Fibroblast of the aortic adventitia (primary cell): ENCODE measurements at places on chromosomes 12 and 14.

GRCh38 chr12:131761638-131762037 is 50.7 kb downstream of the SFSWAP start:
- no peak for DNase-seq

- DNase-seq = no peak
These were observed 881.3 kb upstream of the ATXN7L3B start for GRCh38 chr12:73656375-73656774.

GRCh38 chr14:105742531-105742848 is 216.1 kb downstream of the TMEM121 start:
- DNase-seq = no peak

- peak; percentile 88 for DNase-seq
These were observed 24.3 kb upstream of the OR6J1 start for GRCh38 chr14:22668417-22668816.

- DNase-seq = peak; percentile 36
These were observed 922 bp downstream of the PTPRR start for GRCh38 chr12:70919597-70920035.

DNA sequence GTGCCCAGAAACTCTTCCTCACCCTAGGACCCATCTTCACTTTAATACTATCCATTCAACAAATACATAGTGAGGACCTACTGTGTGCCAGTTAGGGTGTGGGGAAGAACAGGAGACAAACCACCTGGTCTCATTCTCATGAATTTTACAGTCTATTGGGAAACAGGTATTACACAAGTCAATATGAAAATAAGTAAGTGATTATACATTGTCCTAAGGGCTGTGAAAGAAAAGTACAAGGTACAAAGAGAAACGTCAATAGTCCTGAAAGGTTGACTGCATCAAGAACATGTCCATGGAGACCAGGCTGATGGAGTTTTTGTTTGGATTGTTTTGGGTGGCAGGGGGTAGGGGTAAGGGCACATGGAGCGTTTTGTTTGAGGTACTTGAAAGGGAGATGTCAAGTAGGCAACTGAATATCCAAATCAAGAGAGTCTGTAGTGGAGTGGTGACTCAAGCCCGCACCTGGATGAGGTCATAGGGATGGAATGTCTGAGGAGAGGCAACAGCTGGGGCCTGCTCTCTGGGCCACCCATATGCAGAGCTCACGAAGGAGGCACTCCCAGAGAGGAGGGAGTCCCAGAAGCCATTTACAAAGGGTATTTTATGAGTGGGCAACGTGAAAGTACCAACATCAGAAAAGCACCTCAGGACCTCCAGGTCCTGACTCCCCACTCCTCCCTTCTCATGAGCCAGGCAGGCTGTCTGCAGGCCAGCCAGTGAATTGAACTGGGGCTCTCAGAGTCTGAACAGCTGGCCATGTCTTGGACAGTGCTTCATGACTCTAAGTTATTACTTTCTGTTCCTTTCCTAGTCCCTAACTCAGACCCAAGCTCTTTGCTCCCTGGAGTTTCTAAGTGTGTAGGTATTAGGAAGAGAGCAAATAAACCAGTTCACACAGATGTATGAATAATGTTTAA is 272.0 kb downstream of the ZFP36L1 start:
- no peak for DNase-seq

GRCh38 chr12:110661337-110661972 is 27.5 kb downstream of the HVCN1 start:
- no peak for DNase-seq

DNA sequence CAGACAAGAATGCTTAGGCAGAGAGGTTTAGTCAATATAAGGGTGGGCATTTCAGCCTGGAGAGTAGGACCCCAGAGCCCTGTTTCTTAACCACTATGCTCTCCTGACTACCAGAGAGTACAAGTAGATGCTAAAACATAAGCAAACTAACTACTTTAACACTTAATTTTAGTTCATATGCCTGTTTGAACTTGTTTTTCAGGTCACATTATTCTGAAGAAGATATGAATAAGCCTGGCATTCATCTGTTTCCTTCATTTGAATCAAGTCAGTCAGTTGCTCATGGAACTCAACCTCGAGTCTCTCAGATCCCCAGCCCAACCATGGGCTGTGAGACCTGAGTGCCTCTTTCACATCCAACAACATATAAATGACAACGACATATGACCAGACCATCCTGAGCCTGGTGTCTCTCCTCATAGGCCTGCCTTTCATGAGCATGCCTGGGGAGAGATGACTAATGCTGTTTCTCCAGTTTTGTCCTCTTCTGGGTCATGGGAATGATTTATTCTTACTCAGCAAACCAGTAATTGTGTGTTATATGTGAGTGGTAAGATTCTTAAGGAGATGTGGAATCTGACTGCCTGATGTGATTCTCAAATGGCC is 251.1 kb upstream of the BTG1 start:
- DNase-seq = peak; percentile 57

GRCh38 chr14:37587131-37587803 is 7.8 kb downstream of the FOXA1 start:
- no peak for DNase-seq

DNA sequence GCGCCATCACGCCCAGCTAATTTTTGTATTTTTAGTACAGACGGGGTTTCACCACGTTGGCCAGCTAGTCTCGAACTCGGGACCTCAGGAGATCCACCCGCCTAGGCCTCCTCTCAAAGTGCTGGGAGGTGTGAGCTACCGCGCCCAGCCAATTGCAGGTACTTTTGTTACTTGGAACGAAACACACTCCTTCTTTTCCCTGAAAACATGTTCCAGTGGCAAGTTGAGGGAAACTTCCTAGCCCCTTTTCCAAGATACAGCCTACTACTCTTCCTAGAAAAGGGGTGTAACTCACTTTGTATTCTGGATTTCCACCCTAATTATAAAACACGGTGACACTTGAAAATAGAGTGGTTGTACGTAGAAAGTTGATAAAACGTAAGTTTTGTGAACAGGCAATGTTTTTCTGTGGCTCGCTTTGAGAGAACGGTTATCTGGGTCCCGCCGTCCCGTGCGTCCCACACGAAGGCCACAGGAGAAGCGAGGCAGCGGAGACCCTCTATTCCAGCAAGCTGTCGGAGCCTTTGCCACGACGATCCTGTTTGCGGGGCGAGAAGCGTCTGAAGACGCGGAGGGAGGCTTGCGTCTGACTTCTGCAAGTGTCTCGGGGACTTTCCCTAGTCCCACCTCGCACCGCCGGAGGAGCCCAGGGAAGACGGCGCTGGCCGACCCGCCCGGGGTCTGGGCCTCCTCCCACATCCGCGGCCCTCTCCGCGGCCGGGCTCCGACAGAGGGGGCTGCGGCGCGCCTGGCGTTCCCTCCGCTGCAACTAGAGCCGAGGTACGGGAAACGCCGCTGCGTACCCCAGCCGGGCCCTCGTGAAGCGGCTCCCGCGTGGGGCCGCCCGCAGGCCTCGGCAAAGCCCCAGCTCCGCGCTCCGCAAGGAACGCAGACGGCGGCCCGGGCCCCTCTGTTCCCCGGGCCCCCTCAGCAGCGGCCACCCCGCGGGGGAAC is 745 bp downstream of the CDCA4 start:
- DNase-seq = no peak

GRCh38 chr12:105425254-105426174 is 95.0 kb downstream of the C12orf75 start:
- no peak for DNase-seq

DNA sequence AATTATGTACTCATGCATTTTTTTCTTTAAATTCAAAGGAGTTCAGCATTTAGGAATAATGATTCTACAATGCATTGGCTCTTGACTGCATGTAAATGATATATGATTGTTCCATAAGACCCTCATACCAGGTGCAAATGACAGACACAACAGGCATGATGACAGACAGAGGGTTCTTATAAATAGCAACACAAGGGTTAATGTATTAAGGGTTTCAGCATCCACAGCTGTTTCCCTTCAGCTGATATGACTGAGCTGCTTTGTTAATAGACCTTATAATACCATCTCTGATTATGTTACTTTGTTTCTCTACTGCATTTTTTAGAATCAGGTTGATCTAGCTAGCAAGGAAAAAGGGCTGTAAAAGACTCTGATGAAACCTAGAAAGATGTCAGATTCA is 90.8 kb upstream of the TMTC2 start:
- DNase-seq = no peak

- peak; percentile 48 for DNase-seq
These were observed 86.6 kb downstream of the KDM2B start for GRCh38 chr12:121494093-121494787.
